Activated CD8-positive, alpha-beta memory T cell treated with anti-CD3 and anti-CD28 coated beads for 24 hours (primary cell): ENCODE measurements at places on chromosomes 4 and X.

- no peak for DNase-seq
Measured at GRCh38 chr4:654503-654845, 19.6 kb downstream of the ATP5ME start.

DNA sequence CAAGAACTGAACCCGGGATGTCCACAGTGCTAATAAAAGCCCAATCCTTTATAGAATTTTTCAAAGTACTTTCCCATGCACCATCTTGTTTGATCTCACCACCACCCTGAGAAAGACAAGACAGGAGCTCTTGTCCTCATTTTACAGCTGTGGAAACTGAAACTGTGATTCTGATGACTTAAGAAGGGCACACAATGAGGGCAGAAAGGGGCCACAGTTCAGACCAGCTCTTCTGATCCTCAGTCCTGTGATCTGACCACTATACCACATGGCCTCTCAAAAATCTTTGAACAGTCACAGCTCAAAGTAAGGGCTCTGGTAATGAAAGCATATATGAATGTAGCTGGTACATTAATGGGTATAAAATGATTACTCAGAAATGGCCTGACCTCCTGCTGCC lies 127.3 kb upstream of the CPEB2 start:
- DNase-seq: no peak

GRCh38 chr4:148881860-148882643 lies 439.8 kb upstream of the NR3C2 start:
- no peak for DNase-seq

- DNase-seq: no peak
Measured at GRCh38 chr4:118749347-118749988, 64.3 kb downstream of the METTL14 start.

GRCh38 chr4:80124246-80125211 lies 51.5 kb upstream of the ANTXR2 start:
- no peak for DNase-seq

DNA sequence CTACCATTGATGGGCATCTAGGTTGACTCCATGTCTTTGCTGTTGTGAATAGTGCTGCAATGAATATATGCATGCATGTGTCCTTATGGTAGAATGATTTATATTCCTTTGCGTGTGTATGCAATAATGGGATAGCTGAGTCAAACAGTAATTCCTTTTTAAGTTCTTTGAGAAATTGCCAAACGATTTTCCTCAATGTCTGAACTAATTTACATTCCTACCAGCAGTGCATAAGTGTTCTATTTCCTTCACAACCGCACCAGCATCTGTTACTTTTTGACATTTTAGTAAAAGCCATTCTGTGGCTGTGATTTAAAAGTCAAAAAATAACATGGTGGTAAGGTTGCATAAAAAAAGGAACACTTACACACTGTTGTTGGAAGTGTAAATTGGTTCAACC lies 103.1 kb upstream of the FAM47B start:
- no peak for DNase-seq

GRCh38 chr4:3210467-3210866 lies 38.5 kb upstream of the MSANTD1 start:
- DNase-seq: no peak

DNA sequence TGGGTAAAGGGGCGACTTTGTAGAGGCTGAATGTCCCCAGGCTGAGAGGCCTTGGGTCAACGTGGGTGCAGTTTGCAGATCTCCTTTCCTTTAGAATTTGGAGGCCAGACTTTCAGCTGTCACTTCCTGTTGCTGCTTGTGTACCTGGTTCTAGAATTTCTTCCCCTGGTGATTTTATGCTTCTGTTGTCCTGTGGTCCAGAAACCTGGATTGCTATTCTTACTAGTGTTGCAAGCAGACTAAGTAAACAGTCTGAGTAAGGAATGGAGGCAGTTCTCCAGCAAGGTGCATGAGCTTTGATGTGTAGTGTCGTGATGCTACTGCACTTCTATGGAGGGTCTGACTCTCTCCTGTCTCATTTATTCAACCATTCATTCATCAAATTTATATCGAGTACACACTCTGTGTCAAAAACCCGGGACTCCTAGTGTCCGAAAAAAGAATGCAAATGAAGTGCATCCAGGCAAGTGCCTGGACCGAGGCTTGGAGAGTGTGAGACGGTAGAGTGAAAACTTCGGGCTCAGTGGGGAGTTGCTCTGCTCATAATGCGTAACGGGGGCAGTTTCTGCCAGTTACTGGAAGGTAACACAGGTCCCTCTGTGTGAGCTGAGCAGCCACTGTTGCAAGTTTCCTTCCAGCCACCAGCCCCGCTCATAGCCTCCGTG lies 83.3 kb downstream of the SORCS2 start:
- no peak for DNase-seq

- DNase-seq: no peak
Measured at GRCh38 chr4:105060628-105061027, 86.0 kb upstream of the TET2 start.

DNA sequence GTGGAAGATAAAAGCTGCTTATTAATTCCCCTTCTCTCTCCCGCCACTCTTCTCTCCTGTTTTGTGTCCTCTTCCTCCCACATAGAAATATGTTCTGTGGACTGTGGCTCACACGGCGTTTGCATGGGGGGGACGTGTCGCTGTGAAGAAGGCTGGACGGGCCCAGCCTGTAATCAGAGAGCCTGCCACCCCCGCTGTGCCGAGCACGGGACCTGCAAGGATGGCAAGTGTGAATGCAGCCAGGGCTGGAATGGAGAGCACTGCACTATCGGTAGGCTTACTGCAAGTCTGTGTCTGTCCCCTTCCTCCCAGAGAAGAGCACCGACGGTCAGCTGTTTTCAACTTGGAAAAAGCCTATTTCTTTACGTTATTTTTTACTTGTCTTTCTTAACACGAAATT lies 229.1 kb downstream of the DCTD start:
- no peak for DNase-seq
